ENCODE measurements at places on chromosomes 1 and 21.

GRCh38 chr1:221912230-221912629, 170.3 kb upstream of the DUSP10 start:
- no peak for DNase-seq

- DNase-seq = no peak
These were observed 39.4 kb downstream of the SLC2A7 start for GRCh38 chr1:8986814-8987190.

GRCh38 chr21:27564684-27565301, 597.9 kb upstream of the ADAMTS5 start:
- no peak for DNase-seq

DNA sequence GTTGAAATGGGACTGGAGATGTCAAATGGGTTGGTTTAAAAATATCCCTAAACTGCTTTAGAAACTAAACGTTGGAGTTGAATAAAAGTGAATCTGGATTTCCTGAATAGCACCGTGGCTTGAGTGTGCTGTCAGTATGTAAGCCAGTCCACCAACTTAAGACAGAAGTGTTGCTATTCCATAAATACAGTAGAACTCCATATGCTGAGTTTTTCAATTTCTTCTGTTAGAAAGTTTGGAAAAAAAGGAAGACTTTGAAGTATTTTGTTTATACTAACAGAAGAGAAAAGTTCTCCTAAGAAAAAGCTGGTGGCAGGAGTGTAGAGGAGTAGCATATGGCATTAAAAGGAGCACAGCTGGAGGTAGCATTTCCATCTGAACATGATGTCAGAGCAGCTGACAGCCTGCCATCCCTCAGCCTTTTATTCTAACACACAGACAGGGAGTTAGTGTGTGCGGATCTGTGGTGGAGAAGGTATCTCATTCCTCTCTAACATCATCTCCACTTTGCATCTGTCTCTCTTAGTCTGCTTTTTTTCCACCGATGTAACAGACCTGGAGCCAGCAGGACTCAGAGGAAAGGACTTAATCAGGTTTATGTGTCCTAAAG, at the start of gene ZBTB18:
Gene ZBTB18 (plus strand): TSS at position 449 of the 610 bp plus-strand sequence. CDS start 149 bp downstream, at position 598.
- no peak for DNase-seq

DNA sequence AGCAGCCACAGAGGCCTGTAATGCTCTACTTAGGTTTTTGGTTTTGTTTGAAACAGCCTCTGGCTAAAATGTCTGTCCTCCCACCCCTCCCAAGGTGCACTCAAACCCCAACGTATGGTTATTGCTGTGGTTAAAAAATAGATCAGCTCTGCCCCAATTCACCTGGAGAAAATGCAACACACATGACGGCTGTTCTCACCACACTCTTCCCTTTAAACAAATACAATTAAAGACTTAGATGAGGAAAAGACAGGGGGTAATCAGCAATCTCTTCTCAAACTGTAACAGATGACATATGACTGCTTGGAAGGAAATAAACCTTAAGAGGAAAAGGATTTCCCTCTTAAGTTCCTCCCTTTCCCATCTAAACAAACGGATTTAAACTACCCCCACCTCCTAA, 6.2 kb upstream of the MTMR11 start:
- DNase-seq = no peak

DNA sequence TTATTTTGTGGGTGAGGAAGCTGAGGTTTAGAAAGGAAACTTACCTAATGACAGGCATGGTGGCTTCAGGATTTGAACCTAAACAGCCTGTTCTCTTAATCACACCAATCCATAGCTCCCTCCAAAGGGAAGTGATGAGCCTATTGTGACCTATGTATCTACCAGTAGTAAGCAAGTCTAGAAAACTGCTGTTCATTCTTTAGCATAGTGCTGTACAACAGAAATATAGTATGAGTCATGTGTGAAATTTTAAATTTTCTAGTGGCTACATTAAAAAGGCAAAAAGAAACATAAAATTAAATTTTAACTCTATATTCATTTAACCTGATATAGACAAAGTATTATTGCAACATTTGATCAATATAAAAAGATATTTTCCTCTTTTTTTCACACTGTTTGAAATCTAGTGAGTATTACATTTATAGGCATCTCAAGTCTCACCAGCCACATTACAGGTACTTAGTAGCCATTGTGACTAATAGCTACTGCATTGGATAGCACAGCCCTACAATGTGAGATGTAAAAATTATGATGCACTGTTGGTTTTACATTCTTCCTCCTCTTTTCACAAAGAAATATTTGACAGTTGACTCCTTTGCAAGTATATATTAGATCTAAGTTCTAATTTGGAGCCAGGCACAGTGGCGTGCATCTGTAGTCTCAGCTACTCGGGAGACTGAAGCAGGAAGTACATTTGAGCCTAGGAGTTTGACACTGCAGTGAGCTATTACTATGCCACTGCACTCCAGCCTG, 16.6 kb downstream of the IPO9 start:
- DNase-seq = no peak

DNA sequence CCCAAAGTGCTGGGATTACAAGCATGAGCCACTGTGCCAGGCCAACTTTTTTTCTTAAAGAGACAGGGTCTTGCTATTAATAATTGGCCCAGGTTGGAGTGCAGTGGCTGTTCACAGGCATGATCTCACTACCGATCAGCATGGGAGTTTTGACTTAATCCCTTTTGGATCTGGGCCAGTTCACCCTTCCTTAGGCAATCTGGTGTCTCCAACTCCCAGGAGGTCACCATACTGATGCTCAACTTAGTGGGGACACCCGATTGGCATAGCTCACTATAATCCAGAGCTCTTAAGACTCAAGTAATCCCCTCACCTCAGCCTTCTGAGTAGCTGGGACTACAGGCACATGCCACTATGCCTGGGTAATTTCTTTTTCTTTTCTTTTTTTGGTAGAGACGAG, 64.2 kb upstream of the SCYL3 start:
- no peak for DNase-seq

GRCh38 chr1:5580926-5581325, 411.3 kb downstream of the NPHP4 start:
- DNase-seq = no peak

DNA sequence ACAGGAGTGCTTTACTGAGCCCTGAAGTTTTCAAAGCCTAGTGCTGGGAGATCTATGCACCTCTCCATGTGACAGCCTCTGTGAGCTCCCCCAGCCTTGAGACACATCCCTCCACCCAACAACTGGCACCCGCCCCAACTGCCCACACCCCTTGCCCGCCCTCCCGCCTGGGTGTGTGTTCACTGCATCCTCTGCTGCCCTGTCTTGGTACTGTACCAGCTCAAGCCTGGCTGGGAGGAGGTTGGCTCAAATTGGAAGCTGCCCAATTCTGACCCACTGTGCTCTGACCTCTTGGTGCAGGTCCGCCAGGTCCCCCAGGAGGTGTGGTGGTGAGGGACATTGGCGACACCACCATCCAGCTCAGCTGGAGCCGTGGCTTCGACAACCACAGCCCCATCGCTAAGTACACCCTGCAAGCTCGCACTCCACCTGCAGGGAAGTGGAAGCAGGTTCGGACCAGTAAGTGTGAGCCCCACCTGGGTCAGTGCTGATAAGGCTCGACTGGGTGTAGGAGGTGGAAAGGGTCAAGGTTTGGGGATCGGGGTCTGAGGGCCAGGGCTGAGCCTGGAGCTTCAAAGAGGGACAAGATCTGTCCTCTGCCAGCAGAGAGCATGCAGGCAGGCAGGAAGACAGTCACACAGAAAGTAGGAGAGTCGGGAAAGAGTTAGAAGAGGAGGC, 18.0 kb downstream of the TMEM81 start:
- DNase-seq = no peak

DNA sequence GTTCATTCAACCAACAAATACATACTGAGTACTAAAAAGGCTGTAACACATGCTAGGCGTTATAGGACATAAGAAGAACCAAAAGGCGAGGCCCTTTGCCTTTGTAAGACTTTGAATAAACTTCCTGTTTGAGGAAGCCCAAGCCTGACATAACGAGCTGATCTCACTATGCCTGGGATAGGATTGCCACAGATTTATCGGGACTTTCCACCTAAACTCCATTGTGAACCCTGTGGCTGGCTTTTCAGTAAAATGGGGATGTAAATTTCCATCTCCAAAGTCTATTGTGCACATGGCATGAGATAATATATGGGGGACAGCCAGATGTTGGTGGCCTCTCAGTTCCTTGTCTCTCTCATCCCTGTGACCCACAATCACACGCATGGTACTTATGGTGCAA, 41.9 kb downstream of the LMO4 start:
- DNase-seq = no peak

DNA sequence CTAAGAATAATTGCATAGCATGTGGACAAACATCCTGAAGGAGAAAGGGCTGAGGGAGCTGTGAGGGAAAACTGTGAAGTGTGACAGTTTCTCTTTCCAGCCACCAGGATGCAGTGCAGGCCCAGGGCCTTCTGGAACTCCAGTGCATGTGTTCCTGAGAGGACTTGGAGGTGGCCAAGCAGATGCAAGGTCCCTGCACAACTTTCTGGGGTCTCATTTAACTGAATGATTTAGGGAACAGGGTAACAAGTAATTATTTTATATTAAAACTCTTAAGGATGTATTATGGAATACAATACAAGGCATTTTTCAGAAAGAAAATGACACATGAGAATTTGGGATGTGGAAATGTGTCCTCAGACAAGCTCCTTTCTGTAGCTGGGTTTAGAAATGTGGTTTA, 61.2 kb upstream of the MCOLN3 start:
- DNase-seq = peak; percentile 67

GRCh38 chr1:215669806-215670491, 102.8 kb downstream of the KCTD3 start:
- DNase-seq = no peak

- no peak for DNase-seq
These were observed 148.5 kb downstream of the LMX1A start for GRCh38 chr1:165207853-165208515.

DNA sequence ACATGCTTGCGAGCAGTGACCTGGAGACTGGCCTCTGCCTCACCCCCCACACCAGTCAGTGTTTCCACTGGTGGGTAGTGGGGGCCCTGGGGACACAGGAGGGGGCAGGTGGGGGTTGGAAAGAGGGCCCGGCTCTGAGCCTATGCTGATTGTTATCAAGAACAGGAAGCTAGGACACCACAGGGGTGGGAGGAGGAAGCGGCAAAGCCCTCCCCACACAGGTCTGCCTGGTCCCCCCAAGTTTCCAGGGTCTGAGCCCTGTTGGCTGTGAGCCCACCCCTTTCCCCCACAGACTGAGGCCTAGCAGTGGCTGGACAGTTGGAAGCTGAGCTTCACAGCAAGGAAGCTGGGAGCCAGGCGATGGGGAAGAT, 1.6 kb upstream of the PTPN7 start:
- no peak for DNase-seq

DNA sequence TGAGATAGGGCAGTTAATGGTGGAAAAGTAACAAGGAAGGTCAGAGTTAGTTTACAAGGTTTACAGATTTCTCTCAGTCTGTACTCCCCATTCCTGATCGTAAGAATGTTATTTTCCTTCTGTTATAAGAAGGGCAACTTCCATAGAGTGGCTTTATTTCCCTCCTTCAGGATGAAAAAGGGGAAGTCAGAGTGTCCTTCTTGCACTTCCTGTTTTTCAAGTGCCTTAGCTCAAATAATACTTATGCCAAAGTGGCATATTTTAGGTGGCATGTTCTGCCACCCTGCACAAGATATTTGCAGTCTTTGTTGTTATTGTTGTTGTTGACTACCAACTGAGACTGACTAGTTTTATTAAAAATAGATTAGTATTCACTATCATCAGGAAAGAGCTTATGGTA, 730.7 kb upstream of the ADGRL4 start:
- no peak for DNase-seq

DNA sequence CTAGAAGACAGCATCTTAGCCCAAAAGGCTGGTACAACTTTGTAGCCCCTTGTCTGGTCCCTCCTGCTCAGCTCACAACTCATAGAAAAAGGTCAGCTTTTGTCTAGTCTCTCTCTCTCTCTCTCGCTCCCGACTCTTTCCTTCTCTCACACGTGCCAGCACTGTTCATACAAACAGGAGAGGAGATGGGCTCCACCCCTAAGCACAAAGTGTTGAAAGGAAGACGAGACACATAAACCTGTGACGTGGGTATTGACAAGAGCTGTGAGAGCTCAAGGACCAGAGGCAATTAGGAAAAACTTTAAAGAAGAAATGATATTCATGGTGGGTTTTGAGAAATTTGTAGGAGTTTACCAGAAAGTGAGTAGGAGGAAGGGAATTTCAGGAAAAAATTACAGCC, 23.6 kb upstream of the KCNC4 start:
- no peak for DNase-seq

DNA sequence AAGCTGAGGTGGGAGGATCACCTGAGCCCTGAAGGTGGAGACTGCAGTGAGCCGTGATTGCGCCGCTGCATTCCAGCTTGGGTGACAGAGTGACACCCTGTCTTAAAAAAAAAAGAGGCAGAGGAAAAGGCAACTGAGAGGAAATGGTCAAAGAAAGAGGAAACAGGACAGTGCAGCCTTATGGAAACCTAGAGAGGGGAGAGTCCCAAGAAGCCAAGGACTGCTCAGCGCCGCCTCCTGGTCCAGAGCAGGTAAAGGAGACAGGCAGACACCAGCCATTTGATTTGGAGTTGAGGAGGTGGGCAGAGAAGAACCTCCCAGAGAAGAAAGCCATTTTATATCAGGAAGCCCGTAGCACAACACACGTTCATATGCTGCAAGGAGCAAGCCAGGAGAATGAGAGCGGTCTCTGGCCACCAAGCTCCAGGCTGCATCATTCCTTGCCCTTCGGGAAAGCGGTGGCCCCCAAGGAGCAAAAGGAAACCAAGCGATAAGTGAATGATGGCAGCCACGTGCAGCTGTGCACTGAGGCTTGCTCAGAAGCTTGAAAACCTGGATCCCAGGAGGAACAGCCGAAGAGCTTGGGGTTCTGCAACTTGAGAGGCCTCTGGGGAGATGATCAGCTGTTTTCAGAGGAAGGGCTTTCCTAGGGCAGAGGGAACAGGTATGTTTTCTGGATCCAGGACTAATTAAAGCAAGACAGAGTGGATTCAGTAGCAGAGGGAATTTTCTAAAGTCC, 33.7 kb downstream of the LRRC42 start:
- no peak for DNase-seq

GRCh38 chr1:156413391-156414246, 44.6 kb downstream of the RHBG start:
- no peak for DNase-seq

DNA sequence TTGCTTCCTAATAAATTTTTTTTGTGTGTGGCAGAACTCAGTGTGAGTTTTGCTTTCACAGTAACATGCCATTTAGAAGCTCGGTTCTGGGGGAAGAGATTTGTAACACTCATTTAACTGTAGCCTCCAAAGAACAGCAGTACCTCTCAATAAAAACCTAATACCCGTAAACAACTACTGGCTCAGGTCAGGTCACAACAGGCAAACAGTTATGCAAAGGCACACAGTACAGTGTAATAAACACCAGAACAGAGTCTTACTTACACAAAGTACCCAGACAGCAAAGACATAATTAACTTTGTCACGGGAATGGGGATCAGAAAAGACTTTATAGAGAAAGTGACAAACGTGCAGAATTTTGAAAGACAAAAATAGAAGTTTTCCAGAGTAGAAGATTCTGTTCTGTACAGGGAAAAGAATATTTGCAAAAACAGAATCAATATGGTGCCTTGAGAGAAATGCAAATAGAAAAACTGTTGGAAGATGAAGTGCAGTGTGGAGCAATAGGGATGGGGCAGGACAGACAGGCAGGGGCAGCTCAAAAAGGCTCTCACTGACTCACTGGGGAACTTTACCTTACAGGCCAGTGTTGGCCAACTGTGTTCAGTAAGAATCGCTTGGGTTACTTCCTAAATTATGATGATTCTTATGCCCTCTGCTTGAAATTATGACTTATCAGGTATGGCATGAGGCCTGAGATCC, 38.8 kb downstream of the EGLN1 start:
- DNase-seq = no peak
